ENCODE measurements at places on chromosomes 6 and 20. TPM values are rescaled to one million over a fixed set of nuclear protein-coding genes. Genes with fewer than 3 reads are reported as not detected.

The SNX21 gene
- 3.5 TPM for total RNA-seq

GRCh38 chr6:51644426-51644825 is 443.0 kb downstream of the PKHD1 start:
- no peak for DNase-seq

The OPN5 gene
- not detected for total RNA-seq

- no peak for DNase-seq
Measured at GRCh38 chr6:19838442-19839236, 1.5 kb downstream of the ID4 start.

DNA sequence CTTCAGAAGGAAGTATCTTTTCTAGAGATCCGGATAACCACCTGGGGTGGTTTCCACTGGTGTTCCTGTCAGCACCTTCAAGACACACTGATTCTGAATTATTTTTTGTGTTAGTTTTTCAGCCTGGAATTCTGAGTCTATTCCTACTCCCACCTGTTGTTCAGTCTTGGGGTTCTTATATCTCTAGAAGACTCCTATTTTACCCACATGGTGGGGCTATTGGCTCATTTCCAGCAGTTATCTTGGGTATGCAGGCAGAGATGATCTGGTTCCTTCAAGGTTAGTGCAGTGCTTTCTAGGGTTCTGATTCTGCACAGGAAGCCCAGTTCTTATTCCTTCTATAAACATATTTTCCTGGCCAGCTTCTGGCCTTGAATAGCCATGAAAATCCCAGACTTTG is 175.6 kb upstream of the PDE7B start:
- DNase-seq = peak; percentile 43

The PRELID3B gene
- total RNA-seq = 41.4 TPM

- DNase-seq = no peak
Measured at GRCh38 chr6:117504478-117505144, 22.1 kb downstream of the DCBLD1 start.

- no peak for DNase-seq
Measured at GRCh38 chr20:60718743-60719480, 533.1 kb upstream of the CDH4 start.

DNA sequence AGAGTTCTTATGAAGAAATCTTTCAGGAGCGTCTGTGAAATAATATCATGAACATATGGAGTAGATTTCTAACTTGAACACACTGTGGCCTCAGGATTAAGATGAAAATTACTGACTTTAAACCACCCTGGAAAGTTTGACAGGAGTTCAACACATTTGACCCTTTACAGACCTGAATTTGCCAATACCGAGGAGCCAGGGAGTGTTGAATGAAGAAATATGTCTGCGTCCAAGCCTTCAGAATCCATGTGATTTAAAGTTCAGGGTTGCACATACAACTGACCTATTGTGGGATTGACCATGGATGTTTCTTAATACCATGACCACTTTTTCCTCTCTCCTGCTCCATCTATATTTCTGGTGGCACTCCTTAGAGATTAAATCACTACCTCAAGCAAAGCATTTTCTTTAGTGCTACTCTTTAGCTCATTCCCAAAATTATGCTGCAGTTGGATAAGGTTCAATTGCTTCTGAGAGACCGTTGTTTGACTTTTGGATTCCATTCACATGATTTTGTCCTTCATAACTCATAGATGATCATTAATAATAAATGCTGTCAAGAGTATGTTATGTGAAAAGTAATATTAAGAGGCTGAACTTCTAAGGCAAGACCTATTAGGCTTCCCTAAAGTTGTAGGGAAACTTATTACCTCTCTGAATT is 57.4 kb downstream of the PRL start:
- no peak for DNase-seq

GRCh38 chr6:130245267-130245666 is 22.5 kb upstream of the SAMD3 start:
- DNase-seq = no peak

GRCh38 chr6:150752409-150752808 is 113.1 kb upstream of the MTHFD1L start:
- DNase-seq = no peak

GRCh38 chr6:165917576-165917975 is 250.1 kb downstream of the TBXT start:
- DNase-seq = no peak

GRCh38 chr6:132147530-132148011 is 196.4 kb upstream of the CCN2 start:
- no peak for DNase-seq

GRCh38 chr20:59325142-59325523 is 24.7 kb downstream of the EDN3 start:
- no peak for DNase-seq

- peak; percentile 7 for DNase-seq
Measured at GRCh38 chr6:3026791-3027626, 27.3 kb downstream of the NQO2 start.

DNA sequence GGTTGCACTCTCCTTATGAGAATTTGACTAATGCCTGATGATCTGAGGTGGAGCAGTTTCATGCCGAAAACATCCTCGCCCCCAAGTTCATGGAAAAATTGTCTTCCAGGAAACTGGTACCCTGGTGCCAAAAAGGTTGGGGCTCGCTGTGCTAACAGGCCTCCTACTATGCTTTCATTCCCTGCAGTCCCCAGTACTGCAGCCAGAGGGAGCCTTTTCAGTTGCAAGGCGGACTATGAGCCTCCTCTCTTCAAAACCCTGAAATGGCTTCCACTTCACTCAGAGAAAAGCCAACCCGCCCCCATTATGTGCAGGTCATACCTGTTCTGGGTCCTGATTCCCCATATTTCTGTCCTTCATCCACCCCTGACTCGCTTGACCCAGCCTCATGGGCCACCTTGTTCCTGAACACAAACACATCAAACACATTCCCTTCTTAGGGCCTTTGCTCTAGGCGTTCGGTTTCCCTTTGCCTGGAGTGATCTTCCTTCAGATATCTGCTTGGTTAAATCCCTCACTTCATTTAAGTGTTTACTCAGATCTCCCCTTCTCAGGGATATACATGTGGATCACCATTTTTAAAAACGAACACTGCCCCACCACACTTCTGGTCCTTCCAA is 173.7 kb downstream of the PHACTR1 start:
- no peak for DNase-seq

DNA sequence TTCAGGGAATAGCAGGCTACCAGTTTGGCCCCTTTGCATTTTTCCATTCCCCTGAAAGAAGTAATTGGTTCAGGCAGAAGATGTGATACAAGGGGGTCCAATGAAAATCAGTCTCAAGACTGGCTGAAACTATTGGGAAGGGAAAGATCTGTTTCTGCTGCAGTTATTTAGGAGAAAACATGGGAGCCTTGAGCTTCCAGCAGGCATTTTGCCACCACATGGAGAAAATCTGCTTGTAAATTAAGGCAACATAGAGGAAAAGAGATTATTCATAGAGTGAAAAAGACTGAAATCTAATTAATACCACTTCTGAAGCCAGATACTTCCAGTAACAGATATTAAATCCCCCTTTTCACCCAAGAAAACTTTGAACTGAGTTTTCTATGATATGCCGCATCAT is 44.2 kb upstream of the SNAP25 start:
- no peak for DNase-seq

DNA sequence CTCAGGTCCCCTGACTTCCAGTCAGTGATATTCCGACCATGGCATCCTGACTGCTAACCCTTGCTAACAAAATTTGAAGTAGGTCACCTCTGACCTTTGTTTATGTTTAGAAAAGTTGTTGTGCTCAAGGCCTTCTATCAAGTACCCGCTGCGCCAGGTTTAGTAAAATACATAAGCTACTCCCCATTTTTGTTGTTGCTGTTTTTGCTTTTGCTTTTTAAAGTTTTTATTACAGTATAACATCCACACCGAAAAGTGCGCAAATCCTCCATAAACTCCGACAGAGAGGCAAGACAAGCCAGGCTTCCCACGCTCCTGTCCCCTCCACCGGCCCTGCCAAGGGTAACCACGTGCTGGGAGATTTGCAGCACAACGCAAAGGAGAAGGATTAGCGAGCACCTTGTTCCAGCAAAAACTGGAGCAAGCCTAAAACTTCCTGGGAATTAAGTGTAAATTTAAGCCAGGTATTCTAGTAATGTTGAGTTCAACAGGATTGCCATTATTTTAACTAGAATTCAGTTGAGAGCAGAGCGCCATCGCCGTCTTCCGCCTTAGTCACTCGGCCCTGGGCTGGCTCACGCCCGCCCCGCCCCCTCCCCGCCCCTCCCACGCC is 17.8 kb upstream of the HMGN4 start:
- DNase-seq = no peak

GRCh38 chr6:30915591-30915946 is 1.5 kb downstream of the VARS2 start:
- DNase-seq = no peak

DNA sequence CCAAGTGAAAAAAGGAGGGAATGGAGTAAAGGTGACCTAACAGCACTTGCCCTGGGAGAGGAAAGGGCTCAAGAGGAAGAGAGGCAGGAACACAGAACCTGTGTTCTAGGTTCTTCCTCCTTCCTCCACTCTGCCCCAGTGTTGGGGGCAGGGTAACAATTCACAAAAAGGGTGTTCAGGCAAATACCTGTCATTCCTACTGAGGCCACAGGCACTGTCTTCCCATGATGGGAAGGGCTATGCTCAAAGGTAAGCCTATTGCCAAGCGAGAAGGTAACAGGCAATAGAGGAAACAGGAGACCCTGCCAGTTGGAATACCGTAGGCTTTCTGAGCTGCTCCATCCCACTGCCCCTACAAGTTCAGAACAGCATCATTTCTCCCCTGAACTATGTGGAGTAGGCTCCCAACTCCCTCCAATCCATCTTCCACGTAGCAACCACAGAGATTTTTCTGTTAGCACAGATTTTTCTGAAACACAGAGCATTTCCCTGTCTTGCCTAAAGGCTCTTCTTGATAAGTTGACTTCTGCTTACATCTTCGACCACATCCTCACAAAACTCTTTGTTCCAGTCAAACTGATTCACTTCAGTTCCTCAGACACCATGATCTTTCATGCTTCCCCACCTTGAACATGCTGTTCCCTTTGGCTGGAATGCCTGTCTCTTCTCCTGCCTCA is 2.7 kb downstream of the AGPAT1 start:
- DNase-seq = no peak

DNA sequence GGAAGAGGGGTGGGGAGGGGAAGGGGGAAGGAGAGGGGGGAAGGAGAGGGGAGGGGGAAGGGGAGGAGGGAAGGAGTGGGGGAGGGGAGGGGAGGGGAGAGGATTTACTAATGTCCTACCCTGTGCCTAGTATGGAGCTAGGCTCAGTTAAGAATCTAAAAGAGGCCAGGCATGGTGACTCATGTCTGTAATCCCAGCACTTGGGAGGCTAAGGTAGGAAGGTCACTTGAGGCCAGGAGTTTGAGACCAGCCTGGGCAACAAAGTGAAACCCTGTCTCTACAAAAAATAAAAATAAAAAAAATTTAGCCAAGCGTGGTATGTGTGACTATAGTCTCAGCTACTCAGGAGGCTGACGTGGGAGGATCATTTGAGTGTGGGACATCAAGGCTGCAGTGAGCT is 13.0 kb downstream of the UBE2J1 start:
- DNase-seq = no peak

The TTPAL gene
- total RNA-seq = 15.4 TPM

The ASIP gene
- not detected for total RNA-seq

The TXLNB gene
- total RNA-seq = 0.92 TPM

DNA sequence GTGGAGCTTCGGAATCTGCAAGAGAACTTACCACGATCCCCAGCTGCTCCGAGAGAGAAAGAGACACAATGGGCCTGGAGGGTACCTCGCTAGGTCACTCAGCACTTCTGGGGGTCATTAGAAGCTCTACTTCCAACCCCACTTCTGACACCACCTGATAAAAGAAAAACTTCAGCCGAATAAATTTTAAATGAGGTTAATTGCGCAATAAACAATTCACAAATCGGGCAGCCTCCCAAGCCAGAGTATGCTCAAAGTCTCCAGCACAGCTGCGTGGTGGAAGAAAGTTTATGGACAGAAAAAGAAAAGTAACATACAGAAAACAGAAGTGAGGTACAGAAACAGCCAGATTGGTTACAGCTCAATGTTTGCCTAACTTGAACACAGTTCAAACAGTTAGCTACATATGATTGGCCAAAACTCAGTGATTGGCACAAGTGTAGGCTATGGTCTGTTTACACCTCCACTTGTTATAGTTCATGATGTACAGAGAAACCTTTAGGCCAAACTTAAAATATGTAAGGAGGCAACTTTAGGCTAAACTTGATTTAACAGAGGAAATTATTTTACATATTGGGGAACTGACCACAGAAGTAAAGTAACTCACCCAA is 52.6 kb downstream of the COL11A2 start:
- no peak for DNase-seq

GRCh38 chr6:1325461-1326309 is 13.8 kb downstream of the FOXQ1 start:
- no peak for DNase-seq

DNA sequence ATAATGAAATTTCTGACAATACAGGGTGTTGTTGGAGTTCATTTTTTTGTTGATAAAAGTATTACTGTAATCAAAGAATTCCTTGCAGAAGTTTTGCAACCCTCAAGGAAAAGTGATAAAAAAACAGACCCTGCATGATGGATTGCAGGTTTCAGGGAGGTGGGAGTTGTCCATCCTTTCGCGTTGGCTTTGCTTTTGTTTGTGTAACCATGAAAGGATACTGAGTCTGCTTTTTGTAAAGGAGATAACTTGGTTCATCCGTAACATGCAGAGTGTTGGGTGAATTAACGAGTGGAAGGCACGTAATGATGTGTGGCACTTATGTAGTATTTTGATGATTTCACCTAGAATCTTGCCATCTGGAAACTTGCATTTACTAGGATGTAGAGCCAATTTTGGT is 23.6 kb downstream of the FOXO3 start:
- no peak for DNase-seq

Measured in T-cell (primary cell).